ENCODE measurements at places on chromosomes 7 and 10.

- DNase-seq: peak; percentile 50
These were observed 220.3 kb downstream of the PHTF2 start for GRCh38 chr7:78018641-78019446.

- no peak for DNase-seq
These were observed 24.7 kb upstream of the ST8SIA6 start for GRCh38 chr10:17479015-17479615.

GRCh38 chr7:17355050-17355449 is 56.6 kb downstream of the AHR start:
- no peak for DNase-seq

DNA sequence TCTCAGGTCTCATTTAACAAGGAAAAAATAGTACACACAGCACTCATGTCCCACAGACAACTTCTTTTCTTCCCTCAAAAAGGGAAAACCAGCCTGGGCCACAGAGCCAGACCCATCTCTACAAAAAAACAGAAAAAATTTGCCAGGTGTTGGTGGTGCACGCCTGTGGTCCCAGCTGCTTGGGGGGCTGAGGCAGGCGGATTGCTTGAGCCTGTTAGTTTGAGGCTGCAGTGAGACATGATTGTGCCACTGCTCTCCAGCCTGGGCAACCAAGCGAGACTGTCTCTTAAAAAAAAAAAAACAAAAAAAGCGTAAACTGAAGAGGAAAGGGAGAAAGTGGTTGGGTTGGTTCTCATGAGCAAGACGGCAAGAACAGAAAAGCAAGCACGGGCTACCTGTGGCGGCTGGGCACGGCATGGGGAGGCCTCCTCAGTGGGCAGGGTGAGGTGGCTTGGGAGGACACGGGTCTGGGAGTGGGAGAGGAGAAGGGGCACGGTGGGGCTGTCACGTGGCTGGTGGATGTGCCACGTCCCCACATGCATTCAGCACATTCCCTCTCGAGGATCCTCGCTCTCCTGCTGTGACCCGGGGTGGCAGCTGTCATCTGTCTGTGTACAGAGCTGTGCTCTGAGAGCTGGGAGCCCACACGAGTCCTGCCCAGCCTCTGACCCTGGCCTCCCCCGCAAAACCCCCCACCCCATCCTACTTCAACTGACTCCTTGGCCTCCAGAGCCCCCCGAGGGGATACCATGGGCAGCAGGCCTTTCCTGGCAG is 219.7 kb downstream of the MLLT10 start:
- no peak for DNase-seq

- no peak for DNase-seq
These were observed 40.3 kb downstream of the SHOC2 start for GRCh38 chr10:110959379-110960332.

GRCh38 chr10:126479280-126479895 is 91.1 kb upstream of the ADAM12 start:
- DNase-seq: no peak

DNA sequence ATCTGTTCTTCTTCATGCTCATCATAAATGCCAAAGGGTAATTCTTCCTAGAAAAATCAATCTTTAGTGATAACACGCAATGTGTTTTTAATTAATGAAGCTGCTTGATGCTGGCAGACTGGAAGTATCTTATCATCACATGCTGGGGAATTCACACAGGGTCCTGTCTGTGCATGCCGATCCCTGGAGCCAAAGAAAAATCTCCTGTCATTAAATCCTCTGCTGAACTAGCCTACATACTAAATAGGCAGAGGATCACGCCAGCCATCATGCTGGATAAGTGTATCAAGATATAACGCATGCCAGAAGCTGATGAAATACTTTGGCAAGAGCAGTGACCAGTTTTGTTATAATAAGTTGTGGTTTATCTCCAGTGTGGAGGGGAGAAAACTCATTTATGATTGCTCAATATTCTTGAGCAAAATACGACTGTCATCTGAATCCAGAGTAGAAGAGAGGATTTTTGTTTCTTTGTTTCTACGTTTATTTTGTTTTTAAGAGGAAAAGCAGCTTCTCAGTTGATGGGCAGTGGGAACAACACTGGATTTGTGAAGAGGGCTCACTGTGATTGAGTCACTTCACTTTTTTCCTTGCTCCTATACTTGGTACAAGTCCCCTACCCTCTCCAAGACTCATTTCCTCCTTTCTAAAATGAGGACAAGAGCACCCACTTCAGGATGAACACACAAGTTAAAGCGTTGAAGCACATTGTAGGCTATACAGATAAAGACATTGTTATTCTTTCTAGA is 649.1 kb downstream of the TNS3 start:
- peak; percentile 18 for DNase-seq

DNA sequence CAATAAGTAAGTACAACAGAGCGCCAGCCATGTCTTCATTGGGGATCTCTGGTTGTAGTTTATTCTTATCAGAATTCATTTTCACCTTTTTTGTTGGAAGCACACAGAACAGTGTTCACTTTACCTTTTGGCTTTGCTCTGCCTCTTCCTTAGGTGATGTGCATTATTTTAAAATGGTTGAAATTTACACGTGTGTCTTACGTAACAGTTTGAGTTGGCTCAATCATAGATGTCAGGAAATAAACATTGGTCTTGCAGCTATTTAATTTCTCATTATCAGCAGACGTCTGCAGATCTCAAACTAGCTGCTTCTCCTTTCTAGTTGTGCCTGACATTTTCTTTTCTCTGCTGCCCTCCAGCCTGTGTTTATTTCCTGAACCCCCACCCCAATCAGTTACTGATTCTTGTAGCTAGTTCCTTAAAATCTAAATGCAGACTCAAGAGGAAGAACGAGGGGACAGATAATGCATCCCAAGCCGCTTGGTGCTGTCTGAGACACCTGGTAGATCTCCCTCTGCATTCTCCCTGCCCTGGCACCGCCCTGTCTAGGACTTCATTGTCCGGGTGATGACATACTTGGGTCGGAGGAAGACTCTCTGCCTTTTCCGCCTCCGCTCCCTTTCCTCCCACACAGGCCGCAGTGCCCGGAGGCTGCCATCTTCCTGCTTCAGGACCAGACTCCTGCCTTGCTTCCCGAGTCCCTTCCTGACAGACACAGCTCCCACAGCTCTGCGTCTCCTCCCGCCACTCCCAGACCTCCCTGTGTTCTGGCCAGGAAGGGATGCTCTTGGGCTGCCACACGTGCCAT is 108.2 kb downstream of the ANKRD61 start:
- DNase-seq: no peak

GRCh38 chr10:22429146-22429545 is 83.8 kb downstream of the SPAG6 start:
- DNase-seq: no peak

GRCh38 chr10:105586451-105587098 is 945.5 kb downstream of the SORCS3 start:
- no peak for DNase-seq

DNA sequence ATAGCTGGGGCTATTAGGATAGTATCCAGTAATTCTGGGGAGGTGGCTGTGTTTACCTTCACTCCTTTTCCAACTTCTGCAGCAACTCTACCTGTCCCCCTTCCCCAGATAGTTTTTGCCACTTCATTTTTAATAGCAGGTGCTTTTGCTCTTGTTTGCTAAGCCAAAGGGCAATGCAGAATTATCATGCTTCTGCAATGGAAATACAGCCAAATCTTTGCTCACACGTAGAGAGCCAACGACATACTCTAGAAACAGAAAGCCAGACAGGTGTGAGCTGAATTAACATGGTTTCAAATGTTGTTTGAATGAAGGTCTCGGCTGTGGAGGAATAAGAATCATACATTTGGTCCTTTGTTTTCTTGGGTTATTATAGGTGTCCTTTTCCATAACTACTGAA is 14.4 kb downstream of the PLEKHS1 start:
- no peak for DNase-seq

Measured in NCI-H2029 (cell line).